PC-9 (cell line): ENCODE measurements at places on chromosomes 3 and 15.

GRCh38 chr15:84863565-84864443, 20.7 kb upstream of the SLC28A1 start:
- DNase-seq = no peak

- DNase-seq = no peak
These were observed 602.0 kb upstream of the KCNMB2 start for GRCh38 chr3:177934001-177934891.

DNA sequence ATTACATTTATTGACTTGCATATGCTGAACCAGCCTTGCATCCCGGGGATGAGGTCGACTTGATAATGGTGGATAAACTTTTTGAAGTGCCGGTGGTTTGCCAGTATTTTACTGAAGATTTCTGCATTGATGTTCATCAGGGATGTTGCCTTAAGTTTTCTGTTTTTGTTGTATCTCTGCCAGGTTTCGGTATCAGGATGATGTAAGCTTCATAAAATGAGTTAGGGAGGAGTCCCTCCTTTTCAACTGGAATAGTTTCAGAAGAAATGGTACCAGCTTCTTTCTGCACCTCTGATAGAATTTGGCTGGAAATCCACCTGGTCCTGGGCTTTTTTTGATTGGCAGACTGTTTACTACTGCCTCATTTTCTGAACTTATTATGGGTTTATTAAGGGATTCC, 250.8 kb downstream of the TBC1D5 start:
- no peak for DNase-seq

- no peak for DNase-seq
These were observed 442.6 kb downstream of the NAALADL2 start for GRCh38 chr3:175301741-175302140.

- no peak for DNase-seq
These were observed 54.9 kb upstream of the TBC1D21 start for GRCh38 chr15:73818308-73818985.

GRCh38 chr15:31805090-31805662, 225.1 kb upstream of the CHRNA7 start:
- no peak for DNase-seq

DNA sequence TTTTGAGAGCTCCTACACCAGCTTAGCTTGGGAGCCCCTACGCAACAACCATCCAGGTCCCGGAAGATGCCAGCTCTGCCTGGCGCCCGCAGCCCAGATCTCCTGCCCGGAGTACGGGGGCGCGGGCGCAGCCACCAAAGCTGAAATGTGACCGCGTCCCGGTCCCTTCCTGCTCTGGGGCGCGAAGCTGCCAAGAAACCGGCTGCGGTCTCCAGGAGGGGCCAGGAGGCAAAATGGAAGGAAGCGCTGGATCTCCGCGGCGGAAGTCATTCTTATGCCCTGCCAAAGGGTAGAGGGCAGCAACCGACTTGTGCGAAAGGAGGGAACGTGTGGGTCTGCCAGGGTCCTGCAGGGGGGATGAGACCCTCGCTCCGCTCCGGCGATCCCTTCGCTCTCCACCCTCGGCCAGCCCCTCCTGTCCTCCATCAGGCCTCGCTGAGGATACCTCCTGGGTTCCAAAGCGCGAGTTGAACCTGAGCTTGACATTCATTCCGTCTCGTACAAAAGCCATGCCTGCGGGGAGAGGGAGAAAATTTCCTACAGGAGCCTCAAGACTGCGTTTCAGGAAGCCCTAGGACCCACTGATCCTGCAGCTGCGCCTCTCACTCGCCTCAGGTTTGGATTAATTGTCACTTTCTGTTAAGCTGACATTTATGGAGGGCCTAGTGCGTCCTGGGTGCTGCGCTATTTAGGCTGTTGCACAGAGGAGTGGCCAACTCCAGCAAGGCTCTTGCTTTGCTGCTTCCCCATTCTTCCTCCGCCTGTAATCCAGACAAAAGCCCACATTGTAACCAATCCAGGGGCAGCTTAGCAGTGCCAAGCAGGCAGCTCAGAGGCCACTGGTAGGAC, 98.3 kb upstream of the VGLL3 start:
- DNase-seq = peak; percentile 52

GRCh38 chr3:128415200-128415772, 51.4 kb downstream of the DNAJB8 start:
- no peak for DNase-seq

GRCh38 chr3:33299395-33300081, 22.3 kb downstream of the FBXL2 start:
- peak; percentile 55 for DNase-seq

GRCh38 chr3:197485143-197485542, 70.6 kb downstream of the BDH1 start:
- no peak for DNase-seq

DNA sequence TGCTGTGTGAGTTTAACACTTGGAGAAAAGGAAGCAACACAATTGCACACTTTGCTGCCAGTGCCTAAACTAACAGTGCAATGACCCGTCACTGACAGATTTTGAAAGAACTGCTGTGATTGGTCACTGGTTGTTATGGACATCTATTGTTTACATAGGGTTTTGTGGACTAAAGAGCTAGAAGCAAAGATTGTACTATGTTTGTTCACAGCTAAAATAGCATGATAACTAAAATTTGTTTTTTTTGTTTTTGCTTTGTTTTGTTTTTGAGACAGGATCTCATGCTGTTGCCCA, 112.4 kb upstream of the GOLGA8J start:
- no peak for DNase-seq

DNA sequence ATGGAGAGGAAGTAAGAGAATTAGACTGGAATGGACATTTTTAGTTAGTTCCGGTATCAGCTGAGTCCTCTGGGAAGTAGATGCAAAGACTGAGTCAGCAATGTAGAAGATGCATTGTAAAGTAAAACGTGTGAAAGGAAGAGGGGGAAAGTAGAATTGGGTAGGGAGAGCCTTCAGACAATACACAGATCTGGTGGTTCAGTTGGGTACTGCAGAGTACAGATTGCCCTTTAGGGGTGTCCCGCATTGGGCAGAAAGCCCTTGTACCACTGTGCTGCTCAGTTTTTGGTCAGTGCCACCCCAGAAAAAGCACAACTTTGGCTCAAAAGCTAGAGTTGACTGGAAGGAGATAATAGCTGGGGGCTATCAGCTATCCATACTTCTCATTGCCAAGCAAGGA, 247.4 kb downstream of the KBTBD8 start:
- DNase-seq = no peak

- DNase-seq = no peak
These were observed 60.0 kb downstream of the THRB start for GRCh38 chr3:24434651-24435050.

DNA sequence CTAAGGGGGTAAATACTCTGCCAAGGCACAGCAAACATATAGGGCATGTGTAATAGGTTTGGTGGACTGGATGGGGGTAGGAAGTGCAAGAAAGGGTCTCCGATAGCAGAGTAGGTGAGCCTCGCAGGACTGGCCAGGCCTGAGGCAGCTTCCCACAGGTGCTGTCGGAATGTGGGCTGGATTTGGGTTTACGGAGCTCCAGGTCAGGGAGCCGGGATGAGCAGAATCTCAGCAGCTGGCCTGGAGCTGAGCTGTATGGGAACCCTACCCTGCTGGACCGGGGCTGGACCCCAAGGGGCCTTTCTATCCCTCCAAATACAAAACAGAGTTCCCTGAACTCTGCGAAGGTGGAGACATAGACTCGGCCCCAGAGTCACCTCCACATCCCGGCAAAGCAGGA, 15.0 kb downstream of the KLF15 start:
- DNase-seq = no peak
